Astrocyte (in vitro differentiated cells and primary cell): ENCODE measurements at places on chromosomes 5 and 9. TPM values are rescaled to one million over a fixed set of nuclear protein-coding genes. Genes with fewer than 3 reads are reported as not detected.

SAPCD2 gene
- 0.41 and 0.43 TPM in 2 replicates for total RNA-seq

ISOC1 gene
- 6.5 and 8.4 TPM in 2 replicates for total RNA-seq

CDC25C gene
- total RNA-seq, result 1.6 and 1.7 TPM in 2 replicates

DNA sequence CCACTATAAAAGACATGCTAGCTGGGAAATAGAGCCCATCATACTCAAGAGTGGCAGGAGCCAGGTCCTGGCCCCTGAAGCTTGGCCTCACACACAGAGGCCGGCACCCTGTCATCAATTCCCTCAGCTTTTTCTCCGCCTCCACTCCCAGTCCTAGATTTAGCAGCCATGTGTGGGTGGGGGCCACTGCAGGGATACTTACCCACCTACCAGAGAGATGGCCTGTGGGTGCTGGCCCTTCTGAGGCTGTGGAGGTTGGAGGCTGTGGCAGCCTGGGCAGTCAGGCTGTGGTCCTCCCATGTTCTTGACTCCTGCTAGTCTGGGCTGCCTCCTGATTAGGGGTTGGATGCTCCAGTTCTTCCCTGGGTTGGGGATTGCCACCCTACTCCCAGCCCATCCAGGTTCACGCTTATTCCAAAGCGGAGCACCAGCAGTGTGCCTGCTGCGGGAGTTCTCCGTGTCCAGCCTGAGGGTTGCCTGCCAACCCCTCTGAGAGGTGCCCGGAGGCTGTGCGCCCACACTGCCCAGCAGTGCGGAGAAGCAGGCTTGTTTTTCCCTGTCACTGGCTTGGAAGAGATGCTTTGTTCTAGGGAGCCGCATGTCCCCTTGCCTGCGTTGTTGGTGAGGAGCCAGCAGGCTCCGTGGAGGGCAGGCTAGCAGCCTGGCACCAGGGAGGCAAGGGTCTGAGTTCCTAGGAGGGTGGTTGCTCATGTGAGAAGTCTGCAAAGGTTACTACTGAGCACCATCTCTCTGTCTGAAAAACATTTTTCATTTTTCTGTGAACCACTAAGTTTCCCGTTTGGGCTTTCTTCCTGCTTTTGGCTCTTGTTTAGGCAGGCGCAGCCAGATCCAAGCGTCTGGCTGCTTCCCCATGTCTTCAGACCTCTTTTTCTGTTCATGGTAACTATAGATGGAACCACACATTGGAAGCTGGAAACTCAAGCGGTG, 7.5 kb downstream of the SLC22A5 start:
- H3K4me1 ChIP-seq, result no peaks in the 10 kb centered on the region
- DNase-seq, result no peak
- no peak overlapping the region for H3K4me3 ChIP-seq
- H3K27me3 ChIP-seq, result no peaks in the 10 kb centered on the region
- H3K36me3 ChIP-seq, result no peaks in the 10 kb centered on the region
- no peak overlapping the region for H3K27ac ChIP-seq

GRCh38 chr5:73440262-73440661, 8.3 kb downstream of the FOXD1 start:
- no peaks in the 10 kb centered on the region for H3K27me3 ChIP-seq
- no peak overlapping the region for H3K27ac ChIP-seq
- no peak overlapping the region for H3K4me3 ChIP-seq
- peaks cover 54% of the 10 kb centered on the region for H3K4me1 ChIP-seq
- peaks cover 3% of the 10 kb centered on the region for H3K36me3 ChIP-seq
- DNase-seq, result no peak

DNA sequence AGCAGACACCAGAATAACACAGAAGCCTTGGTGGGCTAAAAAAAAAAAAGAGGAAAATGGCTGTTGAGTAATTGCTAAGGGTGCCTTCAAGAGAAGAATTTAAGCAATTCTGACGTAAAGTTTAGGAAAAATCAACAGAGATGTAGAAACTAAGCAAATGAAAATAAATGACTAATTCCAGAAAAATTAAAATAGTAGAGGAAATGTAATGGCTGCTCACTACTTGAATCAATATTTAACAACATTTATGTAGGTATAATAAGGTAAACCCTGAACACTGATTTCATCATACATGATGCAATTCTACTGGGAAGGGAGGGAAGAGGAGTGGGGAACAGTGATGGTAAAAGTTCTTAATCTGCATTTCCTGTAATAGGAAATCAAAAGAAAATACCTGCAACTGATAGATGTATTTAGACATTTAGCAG, 41.4 kb downstream of the PUM3 start:
- no peaks in the 10 kb centered on the region for H3K27me3 ChIP-seq
- peaks cover 8% of the 10 kb centered on the region for H3K4me1 ChIP-seq
- H3K27ac ChIP-seq, result peak overlapping the region; percentile 70
- H3K4me3 ChIP-seq, result no peak overlapping the region
- peaks cover 58% of the 10 kb centered on the region for H3K36me3 ChIP-seq

DNA sequence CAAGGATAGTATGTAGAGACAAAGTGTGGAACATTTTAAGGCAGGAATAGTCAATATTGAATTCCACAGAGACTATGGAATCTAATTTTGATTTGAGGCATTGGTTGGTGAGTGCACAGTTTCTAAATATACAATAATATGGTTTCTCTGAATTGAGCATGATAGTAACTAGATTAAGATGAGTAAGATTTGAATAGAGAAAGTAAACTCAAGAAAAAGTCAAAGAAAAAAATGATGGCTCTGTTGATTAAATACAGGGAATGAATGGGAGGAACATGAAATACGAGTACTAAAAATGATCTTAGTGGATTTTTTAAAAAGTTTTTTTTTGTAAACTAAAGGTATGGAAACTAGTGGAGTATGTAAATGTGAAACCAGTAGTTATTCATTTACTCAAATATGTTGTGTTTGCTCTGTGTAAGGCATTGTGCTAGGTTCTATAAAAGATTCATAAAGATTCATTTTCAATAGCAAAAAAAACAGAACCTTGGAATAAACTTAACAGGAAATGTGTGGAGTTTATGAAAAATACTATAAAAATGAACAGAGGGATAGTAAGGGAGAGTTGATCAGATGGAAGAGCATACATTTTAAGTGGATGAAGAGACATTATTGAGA, 101.2 kb downstream of the ZCCHC7 start:
- DNase-seq, result no peak
- H3K4me3 ChIP-seq, result no peak overlapping the region
- no peaks in the 10 kb centered on the region for H3K27me3 ChIP-seq
- no peak overlapping the region for H3K27ac ChIP-seq
- no peaks in the 10 kb centered on the region for H3K36me3 ChIP-seq

DNA sequence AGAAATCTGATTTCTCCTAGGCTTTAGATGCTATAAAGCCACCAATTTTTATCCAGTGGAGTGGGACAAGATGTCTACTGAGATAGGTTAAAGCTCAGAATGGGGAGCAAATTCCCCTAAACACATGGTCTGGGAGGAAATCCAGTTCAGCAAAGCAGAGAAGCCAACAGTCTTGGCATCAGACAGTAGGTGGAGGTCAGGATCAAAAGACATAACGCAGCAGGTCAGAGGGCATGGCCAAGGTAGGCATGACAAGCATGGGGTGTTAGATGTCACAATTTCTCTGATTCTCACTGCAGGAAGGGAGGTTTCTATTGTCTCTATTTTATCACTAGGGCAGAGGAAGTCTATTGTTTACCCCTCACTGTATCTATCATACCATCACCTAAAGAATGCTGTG, 288.2 kb downstream of the ACTL7B start:
- no peak for DNase-seq
- no peaks in the 10 kb centered on the region for H3K4me1 ChIP-seq
- H3K36me3 ChIP-seq, result no peaks in the 10 kb centered on the region
- no peaks in the 10 kb centered on the region for H3K27me3 ChIP-seq
- H3K27ac ChIP-seq, result no peak overlapping the region
- no peak overlapping the region for H3K4me3 ChIP-seq
